NCI-H2171 treated with DMSO at 0.1 percent for 48 hours (cell line): ENCODE measurements at places on chromosomes 1 and 21.

- DNase-seq, result no peak
Measured at GRCh38 chr1:200753650-200754198, 15.0 kb downstream of the CAMSAP2 start.

GRCh38 chr1:203038217-203038741 is 12.0 kb downstream of the PPFIA4 start:
- no peak for DNase-seq

- no peak for DNase-seq
Measured at GRCh38 chr1:93673163-93673829, 8.3 kb downstream of the BCAR3 start.

GRCh38 chr1:63316598-63316983 is 5.8 kb upstream of the FOXD3 start:
- DNase-seq, result no peak

- DNase-seq, result no peak
Measured at GRCh38 chr1:169027607-169028320, 78.7 kb upstream of the ATP1B1 start.

- peak; percentile 21 for DNase-seq
Measured at GRCh38 chr1:214331827-214332423, 51.0 kb downstream of the SMYD2 start.

GRCh38 chr1:53890522-53890941 is 935 bp upstream of the YIPF1 start:
- DNase-seq, result no peak

DNA sequence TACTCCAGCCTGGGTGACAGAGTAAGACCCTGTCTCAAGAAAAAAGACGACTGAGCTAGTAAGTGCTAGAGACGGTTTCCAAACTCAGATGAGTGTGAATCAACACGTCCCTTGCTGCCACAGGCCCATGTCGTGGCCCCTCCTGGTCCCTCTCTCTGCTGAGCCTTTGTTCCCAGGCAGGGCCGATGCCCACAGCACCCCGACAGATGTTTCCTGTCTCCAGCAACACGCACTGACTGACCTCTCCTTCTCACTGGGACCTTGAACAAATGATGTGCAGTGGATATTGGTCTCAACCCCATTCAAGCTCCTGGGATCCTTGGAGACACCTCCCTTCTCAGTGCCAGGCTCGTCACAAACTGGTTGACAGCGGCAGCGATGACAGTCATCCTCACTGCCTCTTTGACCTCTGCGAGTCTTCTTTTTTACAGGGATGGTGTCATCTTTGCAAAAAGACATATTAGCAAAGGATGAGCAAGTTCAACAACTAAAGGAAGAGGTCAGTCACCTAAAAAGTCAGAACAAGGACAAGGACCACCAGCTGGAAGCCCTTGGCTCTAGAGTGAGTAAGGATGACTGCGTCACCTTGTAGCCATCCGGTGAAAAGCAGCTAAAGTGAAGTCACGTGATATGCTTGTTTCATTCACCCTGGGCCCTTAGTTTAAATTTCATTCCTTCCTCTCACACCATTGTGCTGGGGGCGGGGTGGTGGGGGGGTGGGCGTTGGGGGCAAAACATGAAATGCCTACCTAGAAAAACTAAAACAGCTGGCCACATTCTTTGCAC is 65.8 kb downstream of the FHAD1 start:
- DNase-seq, result no peak

DNA sequence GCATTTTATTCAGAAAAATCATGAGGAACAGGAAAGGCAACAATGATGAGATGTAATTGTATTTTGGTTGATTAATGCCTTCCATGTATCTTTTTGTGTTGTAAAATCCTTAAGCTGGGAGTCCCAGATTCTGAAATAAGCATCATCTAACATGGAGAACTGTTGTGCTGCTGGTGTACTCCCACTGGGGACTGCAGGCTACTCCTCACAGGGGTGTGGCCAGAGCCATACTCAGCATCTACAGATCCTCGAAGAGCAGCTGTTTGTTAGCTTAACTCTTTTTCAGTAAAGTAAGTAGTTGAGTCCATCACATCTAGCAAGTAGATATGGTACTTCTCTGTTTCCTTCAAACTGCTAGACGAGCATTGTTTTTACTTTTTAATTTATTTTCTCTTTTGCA is 358.0 kb downstream of the BRINP3 start:
- no peak for DNase-seq

DNA sequence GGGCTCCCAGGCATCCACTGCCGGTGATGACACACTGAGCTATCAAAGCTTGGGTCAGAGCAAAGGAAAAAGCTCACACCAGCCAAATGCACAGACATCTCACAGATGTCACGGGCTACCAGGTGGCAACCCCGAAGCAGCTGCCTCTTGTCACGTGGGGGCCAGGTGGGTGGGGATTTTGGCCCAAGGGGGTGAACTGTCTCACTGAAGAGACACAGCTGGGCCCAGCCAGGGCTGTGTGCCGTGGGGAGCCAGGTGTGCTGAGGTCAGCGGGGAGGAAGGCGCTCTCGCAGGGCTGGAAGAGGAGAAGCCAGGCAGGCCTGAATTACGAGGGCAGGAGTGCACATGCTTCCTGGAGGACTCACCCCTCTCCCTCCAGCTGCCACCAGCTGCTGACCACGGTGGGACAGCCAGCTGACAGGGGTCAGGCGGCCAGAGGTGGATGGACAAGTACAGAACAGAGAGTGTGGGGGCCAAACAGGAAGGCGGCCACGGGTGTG is 32.4 kb downstream of the KCNN3 start:
- DNase-seq, result peak; percentile 90

- no peak for DNase-seq
Measured at GRCh38 chr1:81380436-81380835, 420.3 kb upstream of the ADGRL2 start.

- no peak for DNase-seq
Measured at GRCh38 chr1:191589536-191589935, 568.7 kb upstream of the RGS18 start.

DNA sequence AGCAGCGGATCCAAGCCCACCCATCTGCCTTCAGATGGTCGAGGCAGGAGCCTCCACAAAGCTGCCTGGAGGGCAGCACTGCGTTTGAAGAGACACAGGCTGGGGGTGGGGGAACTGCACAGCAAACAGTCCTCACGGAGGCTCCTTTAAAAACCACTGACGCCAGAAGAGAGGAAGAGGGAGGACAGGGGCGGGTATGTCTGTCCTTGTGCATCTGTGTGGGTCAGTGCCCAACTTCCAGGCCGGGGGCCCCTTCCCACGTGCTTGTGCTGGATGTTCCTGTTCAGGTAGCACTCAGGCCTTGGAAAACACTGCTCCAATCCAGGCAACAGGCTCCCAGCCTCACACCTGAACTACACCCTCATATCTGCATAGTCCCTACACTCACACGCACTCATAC is 7.7 kb downstream of the AHDC1 start:
- no peak for DNase-seq

- peak; percentile 67 for DNase-seq
Measured at GRCh38 chr21:37575580-37575979, 209.0 kb downstream of the DYRK1A start.

GRCh38 chr1:74571891-74572290 is 59.5 kb upstream of the LRRC53 start:
- no peak for DNase-seq

GRCh38 chr1:238961790-238962189 is 424.6 kb upstream of the CHRM3 start:
- no peak for DNase-seq

- DNase-seq, result no peak
Measured at GRCh38 chr1:93906480-93906879, 2.8 kb downstream of the GCLM start.

- no peak for DNase-seq
Measured at GRCh38 chr1:78918157-78918556, 88.4 kb downstream of the ADGRL4 start.

DNA sequence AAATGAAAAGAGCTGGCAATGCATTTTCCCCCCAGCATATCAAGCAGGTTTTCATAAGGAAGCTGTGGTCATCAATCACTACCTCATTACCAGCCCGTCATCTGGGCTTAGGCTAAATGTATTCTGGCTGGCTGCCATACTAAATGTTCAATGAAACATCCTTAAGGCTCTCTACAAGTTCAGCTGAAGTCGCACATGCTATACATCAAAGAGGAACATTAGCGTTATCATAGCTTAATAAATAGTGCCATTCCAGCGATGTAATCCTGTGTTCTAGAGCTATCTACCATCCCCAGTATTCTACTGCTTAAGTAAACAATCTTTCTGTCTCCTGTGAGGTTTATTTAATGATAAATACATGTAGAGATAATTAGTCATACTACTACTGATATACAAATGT is 288.8 kb downstream of the DPYD start:
- peak; percentile 42 for DNase-seq

DNA sequence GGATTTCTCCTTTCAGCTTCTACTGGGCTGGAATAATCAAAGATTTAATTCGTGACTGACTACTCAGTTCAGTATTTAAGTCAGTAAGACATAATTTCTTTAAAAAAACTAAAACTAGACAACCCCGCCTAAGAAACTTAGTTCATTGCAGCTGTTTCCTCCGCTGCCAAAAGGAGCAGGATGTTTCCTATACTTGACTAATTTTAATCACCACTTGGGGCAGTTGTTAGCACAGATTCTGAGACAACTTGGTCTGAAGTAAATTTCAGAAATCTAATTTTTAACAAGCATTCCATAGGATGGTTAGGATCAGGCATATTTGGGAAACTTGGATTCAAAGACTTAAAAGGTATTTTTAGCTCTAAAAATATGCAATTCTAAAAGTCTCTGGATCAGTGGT is 34.0 kb downstream of the EPRS1 start:
- no peak for DNase-seq

GRCh38 chr21:44837537-44837936 is 19.7 kb upstream of the SUMO3 start:
- peak; percentile 71 for DNase-seq

DNA sequence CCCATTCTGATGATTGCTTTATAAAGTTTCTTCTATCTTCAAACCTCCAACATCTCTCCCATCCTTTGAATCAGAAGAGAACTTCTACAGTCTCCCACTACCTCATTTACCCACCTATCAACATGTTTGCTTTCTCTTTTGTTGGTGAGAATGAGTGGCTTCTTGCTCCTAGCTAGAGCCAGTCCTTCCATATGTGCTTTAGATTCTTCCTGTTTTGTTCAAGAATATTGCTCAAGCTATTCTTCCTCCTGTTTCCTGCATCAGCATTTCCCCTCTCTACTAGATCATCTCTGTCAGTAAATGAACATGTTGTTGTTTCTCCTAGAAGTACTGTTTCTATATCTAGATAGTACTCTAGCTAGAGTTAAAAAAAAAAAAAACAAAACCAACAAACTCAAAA is 6.3 kb downstream of the ATF6 start:
- no peak for DNase-seq

- no peak for DNase-seq
Measured at GRCh38 chr1:176543360-176544129, 80.6 kb downstream of the PAPPA2 start.

DNA sequence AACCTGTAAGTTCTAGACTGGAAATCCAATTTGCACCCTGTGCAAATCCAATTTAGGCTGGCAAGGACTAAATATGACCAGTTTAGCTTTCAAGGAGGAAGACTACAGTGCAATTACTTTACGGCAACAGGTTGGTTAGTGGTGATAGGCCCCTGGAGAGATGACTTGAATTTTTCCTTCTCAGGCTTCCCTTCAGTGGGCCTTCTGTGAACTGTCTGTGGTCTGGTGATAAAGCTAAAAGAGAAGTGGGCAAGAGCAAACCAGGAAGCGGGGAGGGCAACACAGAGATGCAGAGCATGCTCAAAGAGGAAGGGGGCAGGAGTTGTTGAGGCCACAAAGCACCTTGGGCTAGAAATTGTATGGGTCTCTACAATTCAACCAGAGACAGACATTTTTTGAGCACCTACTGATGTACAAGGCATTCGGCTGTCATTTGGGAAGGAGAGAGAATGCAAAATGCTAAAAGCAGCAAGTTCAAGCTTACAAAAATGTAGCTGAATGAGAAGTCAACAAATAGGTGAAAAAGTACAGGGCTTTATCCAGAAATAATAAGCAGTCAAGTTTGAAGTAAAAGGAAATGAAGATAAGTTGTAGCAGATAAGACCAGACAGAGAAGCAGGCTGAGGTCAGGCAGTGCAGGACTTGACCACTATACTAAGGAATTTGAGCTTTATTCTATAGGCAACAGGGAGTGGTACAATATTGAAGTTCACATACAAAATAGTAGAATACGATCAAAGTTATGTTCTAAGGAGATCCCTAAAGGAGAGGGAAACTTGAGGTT is 23.9 kb downstream of the INPP5B start:
- DNase-seq, result no peak

DNA sequence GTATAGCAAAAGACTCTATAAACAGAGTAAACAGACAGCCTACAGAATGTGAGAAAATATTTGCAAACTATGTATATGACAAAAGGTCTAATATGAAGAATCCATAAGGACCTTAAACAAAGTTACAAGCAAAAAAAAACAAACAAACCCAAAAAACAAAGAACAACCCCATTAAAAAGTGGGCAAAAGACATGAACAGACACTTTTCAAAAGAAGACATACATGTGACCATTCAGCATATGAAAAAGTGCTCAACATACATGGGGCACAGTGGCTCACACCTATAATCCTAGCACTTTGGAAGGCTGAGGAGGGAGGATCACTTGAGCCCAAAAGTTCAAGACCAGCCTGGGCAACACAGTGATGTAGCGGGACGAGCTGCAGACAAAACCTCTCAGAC is 17.9 kb upstream of the OR2B11 start:
- no peak for DNase-seq

- no peak for DNase-seq
Measured at GRCh38 chr1:55476445-55477015, 261.4 kb upstream of the USP24 start.

- DNase-seq, result no peak
Measured at GRCh38 chr1:41774471-41774990, 144.2 kb downstream of the HIVEP3 start.

- no peak for DNase-seq
Measured at GRCh38 chr1:111249960-111250359, 22.4 kb downstream of the CHI3L2 start.

DNA sequence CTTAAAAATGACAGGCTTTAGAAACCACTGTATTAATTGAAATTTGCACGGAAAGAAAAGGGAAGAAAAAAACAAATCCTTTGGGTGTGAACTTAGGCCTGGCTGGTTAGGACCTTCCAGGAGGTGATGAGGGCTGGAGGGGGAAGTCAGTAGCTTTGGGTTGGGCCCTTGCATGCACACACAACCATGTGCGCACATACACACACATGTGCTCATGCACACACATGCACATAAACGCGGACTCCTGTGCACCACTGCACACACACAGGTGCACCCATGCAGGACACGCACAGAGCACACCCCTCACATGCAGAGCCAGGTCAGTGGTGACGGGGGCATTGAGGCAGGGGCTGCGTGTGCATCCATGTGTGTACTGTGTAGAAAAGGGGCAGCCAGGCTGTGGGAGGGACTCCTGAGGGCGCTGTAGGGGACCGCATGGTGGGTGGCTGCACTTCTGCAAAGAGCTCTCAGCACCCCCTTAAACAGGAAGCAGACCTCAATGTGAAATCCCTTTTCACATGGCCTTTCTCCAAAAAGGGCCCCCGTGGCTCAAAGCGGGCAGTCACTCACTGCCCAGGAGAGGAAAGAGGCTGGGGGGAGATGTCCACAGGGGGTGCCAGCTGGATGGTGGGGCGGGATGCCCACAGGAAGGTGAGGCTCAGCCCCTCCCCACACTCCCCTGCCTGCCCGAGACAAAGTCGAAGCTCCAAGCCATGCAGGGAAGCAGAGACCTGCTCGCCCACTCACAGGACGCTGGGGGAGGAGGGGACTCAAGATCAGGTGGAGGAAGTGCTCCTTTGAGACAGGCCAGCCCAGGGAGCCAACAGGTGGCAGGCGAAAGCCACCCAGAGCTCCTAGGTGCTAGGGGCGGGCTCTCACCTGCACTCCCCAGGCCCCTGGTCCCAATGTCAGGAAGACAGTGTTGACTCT is 95.2 kb downstream of the ITPKB start:
- no peak for DNase-seq

GRCh38 chr21:35083246-35083645 is 34.1 kb upstream of the RUNX1 start:
- DNase-seq, result no peak
